ENCODE measurements at places on chromosomes 6 and 20.

DNA sequence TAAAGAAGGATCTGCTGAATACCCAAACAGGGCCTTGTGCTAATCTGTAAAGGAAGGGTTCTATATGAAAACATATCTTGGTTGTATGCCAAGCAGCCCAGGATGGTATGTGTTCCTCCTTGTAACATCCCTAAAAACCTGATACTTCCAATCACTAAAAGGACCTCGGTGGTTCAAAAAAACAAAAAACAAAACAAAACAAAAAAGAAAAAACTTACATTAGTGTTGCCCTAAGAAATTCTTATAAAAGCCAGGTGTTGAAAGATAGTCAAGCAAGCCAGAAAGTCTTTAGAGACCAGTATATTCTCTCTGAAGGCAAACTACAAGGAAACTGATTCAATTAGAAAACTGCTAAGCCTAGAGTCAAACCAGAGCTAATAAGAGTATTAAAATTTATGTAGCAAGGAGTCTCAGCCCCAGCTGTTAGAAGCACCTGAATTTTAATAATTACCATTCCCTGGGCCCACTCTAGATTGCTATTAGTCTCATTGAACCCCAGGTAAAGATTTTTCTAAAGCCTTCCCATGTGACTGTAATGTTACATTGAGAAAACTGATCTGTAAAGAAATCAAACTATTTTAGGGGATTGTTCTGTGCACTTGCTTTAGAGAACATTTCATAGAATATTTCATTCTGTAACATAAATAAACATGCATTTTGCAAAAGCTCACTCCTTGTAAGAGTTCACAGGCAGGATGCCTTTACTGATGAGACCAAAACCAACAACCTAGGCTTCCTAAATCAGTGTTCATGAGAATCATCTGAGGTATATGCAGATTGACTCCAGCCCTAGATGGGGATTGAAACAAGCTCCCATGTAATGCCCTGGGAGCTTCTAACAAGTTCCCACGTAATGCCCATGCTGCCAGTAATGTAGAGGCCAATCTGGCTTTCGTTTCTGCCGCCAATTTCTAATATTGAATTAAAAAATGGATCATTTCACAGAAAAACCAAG lies 95.2 kb upstream of the BTN3A2 start:
- H3K27ac ChIP-seq, result no peak overlapping the region
- no peak overlapping the region for H3K4me3 ChIP-seq
- H3K4me1 ChIP-seq, result peaks cover 5% of the 10 kb centered on the region
- H3K27me3 ChIP-seq, result peaks cover 8% of the 10 kb centered on the region
- H3K36me3 ChIP-seq, result no peaks in the 10 kb centered on the region

GRCh38 chr20:49916146-49917002 lies 1.0 kb upstream of the SPATA2 start:
- peak overlapping the region; percentile 90 for H3K4me3 ChIP-seq
- no peak for DNase-seq
- no peaks in the 10 kb centered on the region for H3K36me3 ChIP-seq

- peaks cover 72% of the 10 kb centered on the region for H3K4me1 ChIP-seq
- no peaks in the 10 kb centered on the region for H3K36me3 ChIP-seq
- H3K27ac ChIP-seq, result no peak overlapping the region
- H3K4me3 ChIP-seq, result no peak overlapping the region
These were observed 226.9 kb downstream of the TBC1D7 start for GRCh38 chr6:13101409-13101808.

- peak overlapping the region; percentile 67 for H3K27ac ChIP-seq
- H3K4me3 ChIP-seq, result no peak overlapping the region
- H3K4me1 ChIP-seq, result no peaks in the 10 kb centered on the region
- H3K27me3 ChIP-seq, result no peaks in the 10 kb centered on the region
- no peak for DNase-seq
These were observed 51.1 kb downstream of the ARID1B start for GRCh38 chr6:156828280-156828703.

DNA sequence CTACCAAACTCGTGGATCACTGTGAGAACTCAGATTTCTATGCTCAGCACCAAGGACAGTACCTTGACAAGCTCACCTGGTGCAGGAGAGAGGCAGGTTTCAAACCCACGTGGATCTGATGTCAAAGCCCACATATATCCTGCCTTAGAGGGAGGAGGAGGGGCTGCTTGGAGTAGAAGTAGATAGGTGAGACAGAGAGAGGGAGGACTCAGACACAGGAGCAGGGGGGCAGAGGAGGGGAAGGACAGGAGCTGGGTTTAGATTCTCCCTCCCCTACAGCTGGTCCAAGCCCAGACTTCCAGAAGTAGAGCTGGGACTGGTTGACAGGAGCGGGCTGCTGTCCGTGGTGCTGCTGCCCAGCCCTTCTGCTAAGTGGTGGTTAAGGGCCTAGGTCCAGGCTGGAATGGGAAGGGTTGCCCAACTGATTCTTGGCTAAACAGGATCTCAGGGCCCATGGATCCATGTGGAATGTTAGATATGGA lies 77.5 kb downstream of the CDH22 start:
- no peak overlapping the region for H3K4me3 ChIP-seq
- H3K27me3 ChIP-seq, result peaks cover 58% of the 10 kb centered on the region

GRCh38 chr6:149342525-149342924 lies 25.0 kb downstream of the TAB2 start:
- no peak overlapping the region for H3K4me3 ChIP-seq
- H3K27ac ChIP-seq, result no peak overlapping the region
- no peak for DNase-seq

- H3K36me3 ChIP-seq, result no peaks in the 10 kb centered on the region
- peaks cover 3% of the 10 kb centered on the region for H3K4me1 ChIP-seq
These were observed 379.6 kb downstream of the COL12A1 start for GRCh38 chr6:74826263-74826662.

DNA sequence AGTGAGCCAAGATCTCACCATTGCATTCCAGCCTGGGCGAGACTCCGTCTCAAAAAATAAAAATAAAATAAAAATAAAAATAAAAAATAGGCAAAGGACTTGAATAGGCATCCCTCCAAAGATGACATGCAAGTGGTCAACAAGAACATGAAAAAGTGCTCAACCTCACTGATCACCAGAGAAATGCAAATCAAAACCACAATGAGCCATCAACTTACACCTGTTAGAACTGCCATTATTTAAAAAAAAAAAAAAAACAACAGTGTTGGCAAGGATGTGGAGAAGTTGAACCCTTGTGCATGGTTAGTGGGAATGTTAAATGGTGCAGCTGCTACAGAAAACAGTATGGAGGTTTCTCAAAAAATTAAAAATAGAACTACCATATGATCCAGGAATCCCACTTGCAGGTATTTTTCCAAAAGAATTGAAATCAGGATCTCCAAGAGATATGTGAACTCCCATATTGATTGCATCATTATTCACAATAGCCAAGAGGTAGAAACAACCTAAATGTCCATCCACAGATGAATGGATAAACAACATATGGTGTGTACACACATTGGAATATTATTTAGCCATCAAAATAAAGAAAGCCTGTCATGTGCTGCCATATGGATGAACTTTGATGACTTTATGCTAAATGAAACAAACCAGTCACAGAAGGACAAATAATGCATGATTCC lies 2.8 kb downstream of the C20orf203 start:
- H3K4me3 ChIP-seq, result no peak overlapping the region
- H3K36me3 ChIP-seq, result no peaks in the 10 kb centered on the region
- no peaks in the 10 kb centered on the region for H3K4me1 ChIP-seq
- no peak overlapping the region for H3K27ac ChIP-seq

DNA sequence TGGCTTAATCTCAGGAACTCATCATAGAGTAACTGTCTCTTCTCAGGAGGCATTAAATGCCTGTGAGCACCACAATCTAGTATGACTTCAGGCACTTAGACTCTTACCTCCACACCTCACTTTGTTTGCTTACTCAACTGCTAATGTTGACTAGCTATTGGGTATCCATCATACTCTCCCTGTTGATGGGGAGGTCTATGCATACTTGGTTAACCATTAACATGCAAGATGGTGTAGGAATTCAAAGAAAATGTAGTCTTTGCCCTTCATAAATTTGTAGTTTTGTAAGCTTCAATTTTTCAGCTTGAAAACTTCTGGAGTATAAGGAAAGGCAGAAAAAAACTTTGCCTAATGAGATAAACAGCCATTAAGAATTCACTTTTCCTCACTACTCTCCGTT lies 501.0 kb upstream of the MARCKS start:
- no peak for DNase-seq
- no peaks in the 10 kb centered on the region for H3K27me3 ChIP-seq
- H3K36me3 ChIP-seq, result no peaks in the 10 kb centered on the region
- no peak overlapping the region for H3K27ac ChIP-seq
- H3K4me1 ChIP-seq, result no peaks in the 10 kb centered on the region
- H3K4me3 ChIP-seq, result no peak overlapping the region

- H3K27me3 ChIP-seq, result no peaks in the 10 kb centered on the region
- no peaks in the 10 kb centered on the region for H3K4me1 ChIP-seq
- no peak overlapping the region for H3K4me3 ChIP-seq
- DNase-seq, result no peak
- no peak overlapping the region for H3K27ac ChIP-seq
- no peaks in the 10 kb centered on the region for H3K36me3 ChIP-seq
These were observed 109.2 kb upstream of the NRSN1 start for GRCh38 chr6:24016857-24017256.

DNA sequence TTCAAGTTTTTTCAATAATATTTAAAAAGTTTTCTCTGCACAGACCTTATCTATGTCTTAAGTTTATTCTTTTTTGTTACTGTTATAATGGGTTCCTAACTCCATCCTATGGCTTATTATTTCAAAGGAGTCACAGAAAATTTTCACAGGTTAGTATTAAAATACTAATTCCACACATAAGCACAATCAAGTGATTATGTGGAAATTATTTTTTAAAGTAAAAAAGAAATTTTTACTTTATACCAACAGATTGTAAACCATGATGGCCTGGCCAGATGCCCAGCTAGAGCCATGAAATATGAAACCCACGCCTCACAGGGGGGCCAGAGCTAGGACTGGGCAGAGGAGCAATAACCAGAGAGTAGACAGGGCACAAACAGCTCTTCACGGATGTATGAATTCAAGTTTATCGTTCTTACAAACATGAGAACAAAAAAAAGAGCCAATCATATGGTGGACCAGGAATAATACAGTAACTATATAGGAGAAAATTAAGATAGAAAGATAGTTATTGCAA lies 34.0 kb downstream of the NUDT3 start:
- H3K27ac ChIP-seq, result peak overlapping the region; percentile 16
- no peak overlapping the region for H3K4me3 ChIP-seq
- no peaks in the 10 kb centered on the region for H3K36me3 ChIP-seq
- peaks cover 57% of the 10 kb centered on the region for H3K4me1 ChIP-seq

DNA sequence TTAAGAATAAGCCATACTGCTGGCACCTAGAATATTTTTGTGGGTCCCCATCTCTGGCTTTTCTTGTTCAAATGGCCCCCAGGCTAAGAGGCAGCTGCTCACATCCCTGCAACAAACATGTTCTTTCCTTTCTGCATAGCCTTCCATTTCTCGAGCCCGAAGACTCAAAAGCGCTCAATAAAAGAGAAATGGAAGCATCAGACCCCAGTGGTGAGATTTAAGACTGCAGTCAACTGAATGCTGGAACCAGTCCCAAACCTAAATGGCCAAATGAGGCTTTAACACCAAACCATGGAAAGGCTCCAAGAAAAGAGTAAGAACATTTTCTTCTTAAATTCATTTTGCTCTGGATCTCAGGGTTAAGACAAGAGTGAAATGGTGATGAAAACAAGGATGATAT lies 122.1 kb upstream of the TRAF3IP2 start:
- no peaks in the 10 kb centered on the region for H3K27me3 ChIP-seq
- H3K4me1 ChIP-seq, result peaks cover 10% of the 10 kb centered on the region
- H3K4me3 ChIP-seq, result no peak overlapping the region
- DNase-seq, result no peak
- H3K36me3 ChIP-seq, result no peaks in the 10 kb centered on the region

DNA sequence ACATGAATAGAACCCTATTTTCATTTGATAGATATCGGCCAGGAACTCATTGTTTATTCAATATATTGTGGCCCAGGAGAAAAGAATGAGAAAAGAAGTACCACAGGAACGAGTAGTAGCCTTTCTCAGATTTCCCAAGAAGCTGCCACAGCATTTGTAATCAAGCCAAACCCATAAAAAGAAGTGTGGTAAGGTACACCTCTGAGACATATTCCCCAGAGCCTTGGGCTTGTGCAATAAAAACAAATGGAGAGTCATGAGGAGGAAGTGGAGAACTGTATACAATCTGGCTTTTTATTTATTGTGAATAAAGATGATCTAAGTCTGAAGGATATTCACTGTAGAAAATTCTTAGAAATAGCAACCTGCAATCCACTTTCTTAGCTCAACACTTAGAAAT lies 36.7 kb downstream of the KIF6 start:
- no peak overlapping the region for H3K27ac ChIP-seq
- no peaks in the 10 kb centered on the region for H3K4me1 ChIP-seq
- no peak overlapping the region for H3K4me3 ChIP-seq
- no peaks in the 10 kb centered on the region for H3K36me3 ChIP-seq

GRCh38 chr6:108633436-108633835 lies 72.7 kb downstream of the FOXO3 start:
- H3K36me3 ChIP-seq, result no peaks in the 10 kb centered on the region
- no peak overlapping the region for H3K4me3 ChIP-seq
- H3K27me3 ChIP-seq, result no peaks in the 10 kb centered on the region
- no peak for DNase-seq
- peaks cover 37% of the 10 kb centered on the region for H3K4me1 ChIP-seq

DNA sequence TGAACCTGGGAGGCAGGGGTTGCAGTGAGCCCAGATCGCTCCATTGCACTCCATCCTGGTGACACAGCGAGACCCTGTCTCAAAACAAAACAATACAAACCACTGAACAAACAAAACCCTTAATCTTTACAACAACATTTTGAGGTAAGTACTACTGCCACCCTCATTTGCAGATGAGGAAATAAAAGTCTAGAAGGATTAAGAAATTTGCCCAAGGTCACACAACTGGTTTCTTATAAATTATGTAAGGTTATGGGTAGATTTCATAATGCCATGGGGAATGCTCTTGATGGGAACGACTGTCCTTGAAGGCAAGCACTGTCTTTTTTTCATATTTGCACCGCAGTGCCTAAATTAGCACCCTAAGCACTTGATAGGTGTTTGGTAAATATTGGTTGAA lies 13.8 kb upstream of the B4GALT5 start:
- no peaks in the 10 kb centered on the region for H3K27me3 ChIP-seq
- H3K4me1 ChIP-seq, result peaks cover 6% of the 10 kb centered on the region
- H3K36me3 ChIP-seq, result no peaks in the 10 kb centered on the region

GRCh38 chr6:32796848-32797776 lies 19.7 kb downstream of the HLA-DOB start:
- no peaks in the 10 kb centered on the region for H3K36me3 ChIP-seq
- no peak overlapping the region for H3K27ac ChIP-seq
- peaks cover 65% of the 10 kb centered on the region for H3K27me3 ChIP-seq
- DNase-seq, result peak; percentile 85

DNA sequence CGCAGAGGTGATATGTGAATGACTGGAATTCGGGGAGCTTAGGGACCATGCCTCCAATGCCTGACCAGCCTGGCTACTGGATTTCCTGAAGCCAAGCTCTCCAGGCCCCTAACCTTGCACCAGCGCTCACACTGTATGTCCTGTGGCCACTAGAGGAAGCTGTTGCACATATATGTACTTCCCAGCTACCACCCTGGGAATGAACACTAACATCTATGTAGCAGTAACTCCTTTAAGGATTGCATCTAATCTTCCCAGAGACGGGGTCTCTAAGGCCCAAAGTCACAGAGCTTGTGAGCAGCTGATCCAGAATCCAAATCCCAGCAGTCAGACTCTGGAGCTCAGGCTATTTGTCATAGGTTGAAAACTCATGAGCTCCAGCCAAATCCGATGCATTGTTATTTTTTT lies 20.4 kb upstream of the BPIFB1 start:
- no peak overlapping the region for H3K4me3 ChIP-seq
- H3K4me1 ChIP-seq, result no peaks in the 10 kb centered on the region
- H3K36me3 ChIP-seq, result no peaks in the 10 kb centered on the region
- DNase-seq, result peak; percentile 25

GRCh38 chr20:13008761-13009681 lies at the start of gene SPTLC3:
SPTLC3 (plus strand) TSS chr20:13008972; CDS start chr20:13009268, 296 bp downstream.
- peak; percentile 71 for DNase-seq
- H3K27me3 ChIP-seq, result no peaks in the 10 kb centered on the region
- H3K4me3 ChIP-seq, result peak within 1 kb of the TSS; percentile 49
- peak within 1 kb of the TSS; percentile 36 for H3K27ac ChIP-seq
- H3K36me3 ChIP-seq, result no peaks in the 10 kb centered on the region

Data from tibial artery (tissue), 4 donors.